ENCODE measurements at places on chromosomes 1 and 21. TPM values are rescaled to one million over a fixed set of nuclear protein-coding genes. Genes with fewer than 3 reads are reported as not detected.

PEX10 gene
- total RNA-seq = 32.0 TPM

BARHL2 gene
- total RNA-seq = 2.8 TPM

TRIM67 gene
- total RNA-seq = 31.0 TPM

PEF1 gene
- total RNA-seq = 58.5 TPM

KLHDC7A gene
- total RNA-seq = 1.3 TPM

MROH7 gene
- total RNA-seq = 8.5 TPM

OR2T5 gene
- not detected for total RNA-seq

SGIP1 gene
- 108 TPM for total RNA-seq

ANGPTL1 gene
- 62.8 TPM for total RNA-seq

MYCL gene
- 11.5 TPM for total RNA-seq

TCEA3 gene
- 50.6 TPM for total RNA-seq

KMO gene
- total RNA-seq = 12.8 TPM

PHLDA3 gene
- total RNA-seq = 18.5 TPM

GABRD gene
- total RNA-seq = 1.4 TPM

SPAG17 gene
- total RNA-seq = 13.5 TPM

CHAF1B gene
- total RNA-seq = 2.9 TPM

TMEM79 gene
- 3.7 TPM for total RNA-seq

TAGLN2 gene
- 113 TPM for total RNA-seq

CSMD2 gene
- total RNA-seq = 9.2 TPM

METTL13 gene
- total RNA-seq = 33.4 TPM

OR2T33 gene
- not detected for total RNA-seq

DENND2D gene
- total RNA-seq = 6.2 TPM

ARTN gene
- 2.4 TPM for total RNA-seq
